ENCODE measurements at places on chromosomes 7 and 10. TPM values are rescaled to one million over a fixed set of nuclear protein-coding genes. Genes with fewer than 3 reads are reported as not detected.

The LIPN gene
- not detected for total RNA-seq

The NUTM2D gene
- total RNA-seq, result 3.4 TPM

- H3K27me3 ChIP-seq, result no peaks in the 10 kb centered on the region
- H3K27ac ChIP-seq, result no peak overlapping the region
- H3K4me3 ChIP-seq, result no peak overlapping the region
- peaks cover 11% of the 10 kb centered on the region for H3K36me3 ChIP-seq
- no peak for DNase-seq
These were observed 40.1 kb downstream of the PFKP start for GRCh38 chr10:3107426-3107961.

GRCh38 chr10:50558371-50558770, 65.4 kb downstream of the SGMS1 start:
- no peak overlapping the region for H3K4me3 ChIP-seq
- no peaks in the 10 kb centered on the region for H3K36me3 ChIP-seq
- no peak overlapping the region for H3K27ac ChIP-seq
- H3K4me1 ChIP-seq, result peaks cover 14% of the 10 kb centered on the region
- DNase-seq, result no peak

DNA sequence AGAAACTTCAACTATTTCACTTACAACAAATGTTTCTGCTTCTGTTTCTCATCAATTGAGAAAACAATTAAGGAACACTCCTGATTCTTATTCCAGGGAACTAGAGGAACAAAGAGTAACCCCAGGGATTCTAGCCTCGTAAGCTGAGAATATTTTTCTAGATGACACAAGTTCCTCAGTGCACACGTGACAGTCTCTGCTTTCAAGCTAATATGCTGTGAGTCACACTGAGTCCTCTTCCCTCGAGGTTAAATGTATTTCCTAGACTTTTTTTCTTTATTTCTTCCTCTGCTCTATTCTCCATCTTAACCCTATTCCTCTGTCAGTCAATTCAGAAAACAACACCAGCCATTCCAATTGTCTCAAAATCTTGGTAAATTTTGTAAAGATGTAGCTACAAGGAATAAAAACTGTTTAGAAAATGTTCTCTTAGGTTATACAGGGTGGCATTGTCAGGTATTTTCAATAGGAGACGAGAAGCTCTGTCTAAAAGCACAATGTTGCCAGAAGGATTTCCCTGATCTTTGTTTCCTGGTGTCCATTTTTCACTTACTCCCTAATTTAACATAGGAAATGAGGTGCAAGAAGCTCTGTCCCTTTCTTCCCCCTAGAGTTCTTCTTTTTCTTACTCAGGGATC, 5.8 kb upstream of the C1GALT1 start:
- DNase-seq, result no peak
- H3K27ac ChIP-seq, result peak overlapping the region; percentile 66
- H3K27me3 ChIP-seq, result no peaks in the 10 kb centered on the region
- H3K4me1 ChIP-seq, result peaks cover 3% of the 10 kb centered on the region

DNA sequence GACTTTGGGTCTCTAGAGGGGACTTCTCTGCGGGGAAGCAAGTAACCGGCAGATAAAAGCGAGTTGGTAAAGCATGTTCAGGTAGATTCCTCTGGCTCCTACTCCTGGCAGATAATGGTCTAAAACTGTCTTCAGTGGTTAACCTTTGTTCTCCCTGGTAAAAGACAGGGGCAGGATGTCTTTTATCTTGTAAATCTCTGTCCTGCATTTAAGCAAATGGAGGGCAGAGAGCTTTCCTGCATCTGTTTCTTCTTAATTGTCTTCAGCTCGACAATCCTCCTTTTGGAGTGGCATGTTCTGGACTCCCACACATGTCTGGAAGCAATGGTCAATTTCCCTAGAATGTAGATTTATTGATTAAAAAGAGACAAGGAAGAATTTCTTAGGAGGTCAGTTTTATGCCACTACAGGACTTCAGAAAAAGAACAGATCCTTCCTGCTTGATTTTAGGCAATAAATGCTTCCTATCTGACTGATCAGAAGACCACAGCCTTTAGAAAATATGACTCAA, 16.6 kb downstream of the C7orf33 start:
- peak; percentile 68 for DNase-seq
- H3K27ac ChIP-seq, result no peak overlapping the region
- H3K36me3 ChIP-seq, result no peaks in the 10 kb centered on the region
- H3K4me1 ChIP-seq, result peaks cover 3% of the 10 kb centered on the region
- no peaks in the 10 kb centered on the region for H3K27me3 ChIP-seq

- H3K27ac ChIP-seq, result no peak overlapping the region
- H3K4me1 ChIP-seq, result no peaks in the 10 kb centered on the region
- no peak overlapping the region for H3K4me3 ChIP-seq
- DNase-seq, result no peak
- H3K36me3 ChIP-seq, result no peaks in the 10 kb centered on the region
These were observed 74.6 kb downstream of the ATRNL1 start for GRCh38 chr10:115167751-115168150.

- H3K27ac ChIP-seq, result no peak overlapping the region
- H3K27me3 ChIP-seq, result no peaks in the 10 kb centered on the region
- no peaks in the 10 kb centered on the region for H3K36me3 ChIP-seq
- no peak for DNase-seq
These were observed 17.3 kb downstream of the KDM7A start for GRCh38 chr7:140159497-140159896.

DNA sequence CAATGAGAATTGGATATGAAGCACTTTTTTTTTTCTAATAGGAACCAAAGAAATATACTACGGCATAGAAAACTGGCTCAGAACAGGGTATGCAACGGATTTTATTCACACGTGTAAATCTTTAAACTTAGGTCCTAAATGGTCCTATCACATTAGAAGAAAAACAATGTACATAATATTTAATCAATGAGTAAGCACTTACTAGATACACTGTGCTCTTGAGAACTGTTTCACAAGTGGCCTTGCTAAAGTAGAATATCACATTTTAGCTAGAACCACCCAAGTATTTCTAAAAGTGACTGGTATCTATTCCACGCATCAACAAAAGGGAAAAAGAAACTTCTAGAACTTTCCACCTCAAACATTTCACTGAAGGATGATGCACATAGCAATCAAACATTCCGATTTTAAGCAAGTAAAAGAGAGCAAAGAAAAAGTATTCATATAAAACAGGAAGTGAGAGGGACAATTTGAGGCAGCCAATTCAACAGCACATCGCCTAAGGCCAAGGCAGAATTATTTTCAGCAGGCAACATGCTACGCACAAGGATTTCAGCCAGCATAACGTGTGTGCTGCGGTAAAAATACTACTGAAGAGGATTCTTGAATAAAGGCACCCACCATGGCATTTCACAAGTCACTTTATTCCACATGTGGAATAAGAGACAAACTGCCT, 55.8 kb downstream of the PARD3 start:
- no peaks in the 10 kb centered on the region for H3K27me3 ChIP-seq
- H3K36me3 ChIP-seq, result no peaks in the 10 kb centered on the region
- no peak for DNase-seq
